ENCODE measurements at places on chromosomes 3 and 15.

DNA sequence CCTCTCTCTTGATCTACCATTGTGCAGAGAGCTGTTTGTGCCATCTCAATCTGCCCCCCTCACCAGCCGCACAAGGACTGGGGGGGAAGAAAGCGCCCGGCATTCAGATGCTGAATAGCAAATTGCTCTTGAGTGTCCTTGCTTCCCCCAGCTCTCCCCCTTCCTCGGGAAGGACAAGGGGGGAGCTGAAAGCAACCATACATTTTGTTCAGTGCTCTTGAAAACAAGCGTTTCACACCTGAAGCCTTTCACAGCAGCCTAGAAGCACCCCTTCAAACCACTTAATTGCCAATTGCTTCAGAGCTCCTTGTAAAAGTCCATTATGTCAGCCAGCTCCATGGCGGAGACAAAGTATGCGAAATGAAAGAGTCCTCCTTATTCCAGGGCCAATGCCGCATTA is 540.1 kb downstream of the NR2F2 start:
- no peak for DNase-seq

GRCh38 chr3:8052659-8053058 is 449.0 kb upstream of the LMCD1 start:
- no peak for DNase-seq

- DNase-seq: no peak
Measured at GRCh38 chr3:131540143-131540542, 37.4 kb upstream of the MRPL3 start.

GRCh38 chr3:195337747-195338146 is 66.8 kb upstream of the XXYLT1 start:
- no peak for DNase-seq

DNA sequence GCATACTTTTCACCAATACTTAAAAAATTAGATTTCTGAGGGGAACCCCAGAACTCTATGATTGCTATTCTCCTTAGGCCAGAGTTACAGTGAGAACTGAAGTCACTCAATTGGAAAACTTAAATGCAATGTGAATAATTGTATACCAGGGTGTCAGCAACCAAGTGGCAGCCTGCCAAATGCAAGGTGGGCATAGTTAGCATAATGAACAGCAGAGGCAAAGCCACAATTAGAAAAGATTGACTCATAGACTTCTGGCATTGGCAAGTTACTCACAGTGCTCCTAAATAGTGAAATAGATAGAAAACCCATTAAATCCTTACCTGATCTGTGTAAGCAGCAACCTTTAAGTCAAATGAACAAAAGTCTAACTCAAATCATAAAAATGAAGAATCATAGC is 94.9 kb downstream of the BCHE start:
- DNase-seq: no peak

GRCh38 chr15:66025972-66026371 is 156.7 kb downstream of the RAB11A start:
- no peak for DNase-seq

- DNase-seq: no peak
Measured at GRCh38 chr3:62049033-62049432, 324.3 kb downstream of the FEZF2 start.

DNA sequence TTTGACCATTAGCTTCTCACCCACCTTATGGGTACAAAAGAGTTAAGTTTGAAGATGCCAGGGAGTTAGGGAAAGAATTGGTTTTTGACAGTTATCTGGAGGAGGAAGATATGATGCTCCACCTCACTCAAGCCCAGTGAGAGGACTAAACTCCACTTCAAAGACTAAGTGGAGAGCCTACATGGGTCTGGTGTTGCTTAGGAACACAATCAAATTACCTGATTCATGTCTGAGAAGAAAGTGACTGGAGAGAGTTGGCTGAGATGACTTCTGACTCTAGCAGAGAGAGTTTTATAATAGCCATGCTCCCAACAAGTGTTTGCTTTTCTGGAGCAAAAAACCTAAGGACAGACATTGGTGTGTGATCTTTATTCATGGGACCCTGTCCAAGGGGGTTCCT is 43.3 kb downstream of the SUCNR1 start:
- no peak for DNase-seq

- no peak for DNase-seq
Measured at GRCh38 chr3:155007729-155008128, 72.4 kb upstream of the MME start.

- DNase-seq: no peak
Measured at GRCh38 chr3:96734273-96735009, 80.0 kb upstream of the EPHA6 start.

- DNase-seq: no peak
Measured at GRCh38 chr15:46618984-46619383, 984.2 kb downstream of the SQOR start.

- DNase-seq: no peak
Measured at GRCh38 chr3:28924744-28925360, 356.0 kb upstream of the RBMS3 start.

- DNase-seq: no peak
Measured at GRCh38 chr3:170137986-170138385, 43.5 kb downstream of the PHC3 start.

DNA sequence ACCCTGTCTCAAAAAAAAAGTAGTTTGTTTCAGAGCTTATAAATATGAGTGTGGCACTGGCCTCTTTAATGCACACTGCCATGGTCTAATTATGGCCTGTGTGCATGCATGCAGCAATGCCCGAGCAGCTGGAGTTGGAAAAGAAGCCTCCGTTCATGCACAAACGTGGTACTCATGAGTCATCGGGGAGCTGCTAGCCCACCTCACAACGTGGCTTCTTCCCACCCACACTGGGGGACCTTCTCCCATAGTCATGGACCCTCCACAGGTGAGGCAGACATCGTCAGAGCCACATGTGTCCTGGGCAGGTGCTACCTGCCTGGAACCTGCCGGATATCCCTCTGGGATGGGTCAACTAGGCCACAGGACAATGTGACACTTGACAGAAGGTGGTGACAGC is 66.7 kb downstream of the ATP10A start:
- no peak for DNase-seq

- DNase-seq: no peak
Measured at GRCh38 chr15:101489237-101489598, 289 bp downstream of the PCSK6 start.

DNA sequence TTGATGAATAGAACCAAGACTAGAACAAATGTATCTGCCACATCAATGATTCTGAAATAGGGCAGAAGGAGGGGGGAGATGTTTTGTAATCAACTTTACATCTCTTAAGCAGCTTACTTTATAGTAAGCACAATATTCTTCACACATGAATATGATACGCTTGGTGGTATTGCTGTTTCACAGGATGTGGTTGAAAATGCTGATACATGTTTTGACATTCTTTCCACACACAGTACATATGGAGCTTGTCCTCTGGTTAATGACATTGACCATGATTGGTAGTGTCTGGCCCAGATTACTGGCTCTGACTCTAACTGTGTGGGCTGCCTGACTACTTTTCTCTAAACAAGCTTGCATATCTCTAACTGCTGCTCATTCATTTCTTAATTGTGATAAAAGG is 168.9 kb downstream of the KLHL25 start:
- DNase-seq: peak; percentile 46

DNA sequence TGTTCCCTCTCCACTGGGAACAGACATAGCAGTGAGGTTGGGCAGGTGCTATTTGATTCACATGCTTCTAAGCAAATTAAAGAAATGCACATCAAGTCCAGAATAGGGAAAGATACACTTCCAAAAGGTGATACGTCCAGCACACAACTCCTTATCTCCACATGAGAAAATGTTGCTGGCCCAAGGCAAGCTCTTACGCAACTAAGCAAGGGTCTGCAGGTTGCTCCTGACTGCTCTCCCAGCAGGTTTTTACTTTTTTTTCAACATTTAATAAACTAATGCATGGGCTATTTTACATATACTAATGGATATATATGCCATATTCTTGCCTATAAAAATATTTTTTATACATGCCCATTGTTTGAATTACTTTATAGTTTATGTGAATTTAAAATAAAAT is 818.5 kb upstream of the ROBO1 start:
- no peak for DNase-seq

- DNase-seq: no peak
Measured at GRCh38 chr3:170429050-170429449, 10.4 kb downstream of the CLDN11 start.

- no peak for DNase-seq
Measured at GRCh38 chr3:106288781-106289180, 420.0 kb upstream of the CBLB start.

DNA sequence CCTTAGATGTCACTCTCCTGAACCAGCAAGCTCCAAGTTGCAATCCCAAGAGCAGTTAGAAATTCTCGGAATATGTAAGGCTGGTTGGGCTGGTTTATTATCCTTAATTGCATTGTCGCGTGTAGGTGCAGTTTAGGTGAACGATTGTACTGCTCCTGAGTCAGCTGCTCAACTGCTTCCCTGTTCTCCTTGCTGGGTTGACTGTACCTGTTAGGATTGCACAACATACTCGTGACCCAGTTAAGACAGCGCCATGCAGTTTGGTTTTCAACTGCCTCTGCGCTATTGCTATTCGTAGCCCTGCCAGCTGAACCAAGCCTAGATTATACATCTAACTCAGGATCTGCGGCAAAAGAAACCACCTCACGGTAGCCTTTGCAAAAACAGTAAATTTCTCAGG is 41.0 kb downstream of the BCL2L10 start:
- no peak for DNase-seq

- no peak for DNase-seq
Measured at GRCh38 chr15:43316016-43316970, 14.1 kb downstream of the LCMT2 start.

- no peak for DNase-seq
Measured at GRCh38 chr3:36774052-36774451, 9.7 kb upstream of the DCLK3 start.

- DNase-seq: no peak
Measured at GRCh38 chr3:150114873-150115540, 144.3 kb upstream of the PFN2 start.

GRCh38 chr15:75347222-75348033 is 589 bp downstream of the NEIL1 start:
- peak; percentile 48 for DNase-seq

GRCh38 chr3:35785234-35785888 is 146.0 kb downstream of the ARPP21 start:
- no peak for DNase-seq

DNA sequence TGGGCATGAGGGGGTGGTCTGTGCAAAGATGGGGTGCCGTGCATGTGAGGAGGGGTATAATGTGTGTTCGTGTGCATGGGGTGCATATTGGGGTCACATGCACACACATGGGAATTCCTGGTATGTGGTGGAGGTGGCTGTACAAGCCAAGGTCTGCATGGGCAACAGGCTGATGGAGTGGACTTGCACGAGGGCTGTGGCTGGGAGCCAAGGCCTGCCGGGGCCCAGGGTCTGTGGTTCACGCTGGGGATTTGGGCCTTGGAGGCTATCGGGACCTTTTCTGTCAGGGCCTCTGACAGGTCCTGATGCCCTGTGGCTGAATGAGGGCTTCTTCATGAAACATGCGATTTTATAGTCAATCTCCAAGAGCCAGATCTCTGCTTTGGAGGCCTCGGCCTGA is 9.8 kb upstream of the PLXND1 start:
- DNase-seq: no peak

- no peak for DNase-seq
Measured at GRCh38 chr3:78992830-78993229, 775.0 kb downstream of the ROBO1 start.

DNA sequence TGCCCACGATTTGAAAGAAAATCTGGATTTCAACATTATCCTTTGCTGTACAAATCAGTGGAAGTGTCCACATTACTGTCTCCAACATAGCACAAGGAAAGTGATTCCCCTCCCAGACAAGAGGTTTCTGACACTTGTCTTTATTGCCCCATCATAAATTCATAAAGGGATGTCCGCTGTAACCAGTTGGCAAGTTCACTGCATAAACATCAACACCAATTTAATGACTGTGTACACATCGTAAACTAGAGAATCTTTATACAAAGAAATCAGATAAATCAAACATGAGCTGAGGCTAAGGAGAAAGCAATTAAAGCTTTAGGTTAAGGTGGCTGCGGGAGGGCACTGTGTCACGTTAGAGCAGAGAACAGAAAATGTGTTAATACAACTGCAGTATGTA is 129.8 kb downstream of the MEIS2 start:
- no peak for DNase-seq

Data from stimulated activated CD4-positive, alpha-beta T cell treated with anti-CD3 and anti-CD28 coated beads, Interleukin-4, amount 100 ng/mL, for 24 hours (primary cell).